ENCODE measurements at places on chromosomes 6 and 20.

DNA sequence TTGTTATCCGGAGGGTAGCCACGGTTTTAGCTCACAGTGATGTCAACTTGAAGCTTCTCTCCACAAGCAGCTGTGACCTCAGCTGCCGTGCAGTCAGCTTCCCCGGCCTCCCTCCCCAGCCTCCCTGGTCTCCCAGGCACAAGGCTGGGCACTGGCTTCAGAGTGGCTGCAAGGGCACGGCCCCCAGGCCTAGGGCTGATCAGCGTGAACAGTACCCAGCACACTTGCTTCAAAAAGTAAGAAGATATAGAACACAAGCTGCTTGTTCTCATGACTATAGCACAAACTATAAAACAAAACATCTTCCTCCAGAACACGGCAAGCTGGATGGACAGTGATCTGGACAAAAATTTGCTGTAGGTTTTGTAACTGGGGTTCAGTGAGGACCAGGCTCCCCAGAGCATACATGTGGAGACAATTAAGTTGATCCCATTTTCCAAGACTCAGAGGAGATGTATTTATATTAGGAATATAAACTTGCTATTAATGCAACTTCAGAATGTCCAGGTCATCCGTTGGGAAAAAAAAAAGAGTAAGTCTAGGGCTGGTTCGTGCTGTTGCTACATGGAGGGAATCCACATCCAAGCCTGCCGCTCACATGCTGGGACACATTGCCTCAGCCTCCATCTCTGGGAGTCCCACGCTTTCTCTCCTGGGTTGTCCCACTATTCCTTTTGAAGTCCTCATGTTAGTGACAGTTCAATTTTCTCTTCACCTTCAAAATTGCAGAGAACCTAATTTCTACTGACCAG is 199.4 kb upstream of the THBS2 start:
- no peak for DNase-seq

DNA sequence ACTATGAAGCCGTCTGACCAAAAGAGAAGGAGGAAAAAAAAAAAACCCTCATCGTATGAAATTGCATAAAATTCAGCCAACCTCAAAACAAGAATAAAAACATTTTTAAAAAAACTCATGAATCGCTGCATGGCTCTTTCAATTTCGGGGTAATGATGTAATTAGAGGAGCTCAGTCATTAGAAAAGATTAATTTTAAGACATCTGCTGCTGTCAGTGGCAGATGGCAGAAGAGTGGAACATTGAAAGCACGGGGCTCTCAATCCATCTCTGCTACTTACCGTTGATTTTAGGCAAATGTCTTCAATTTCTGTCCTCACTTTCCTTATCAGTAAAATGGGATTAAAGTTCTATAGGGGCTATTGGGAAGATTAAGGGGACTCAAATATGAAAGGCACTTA is 79.1 kb downstream of the EYA2 start:
- DNase-seq: no peak

DNA sequence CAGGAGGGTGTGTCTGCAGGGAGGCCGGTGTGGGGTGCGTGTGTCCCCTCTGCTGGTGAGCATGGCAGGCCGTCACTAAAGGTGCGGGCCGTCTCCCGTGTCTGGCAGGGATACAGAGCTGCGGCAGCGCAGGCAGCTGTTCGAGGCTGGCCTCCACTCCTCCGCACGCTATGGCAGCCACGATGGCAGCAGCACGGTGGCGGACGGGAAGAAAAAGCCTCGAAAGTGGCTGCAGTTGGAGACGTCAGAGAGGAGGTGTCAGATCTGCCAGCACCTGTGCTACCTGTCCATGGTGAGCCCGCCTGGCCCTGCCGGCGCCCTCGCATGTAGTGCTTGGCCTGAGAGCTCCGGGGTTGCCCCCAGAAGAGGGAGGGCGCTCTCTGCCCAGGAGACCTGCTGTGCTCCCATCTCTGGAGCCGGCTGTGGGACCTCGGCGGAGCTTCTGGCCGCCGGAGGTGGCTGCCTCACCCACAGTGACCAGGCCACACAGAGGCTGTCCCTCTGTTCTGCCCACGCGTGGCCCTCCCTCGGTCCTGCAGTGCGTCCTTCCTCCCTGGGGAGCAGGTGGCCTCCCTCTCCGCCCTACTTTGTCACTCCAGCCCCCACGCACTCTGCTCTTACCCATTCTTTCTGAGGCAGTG is 149.6 kb downstream of the DTNBP1 start:
- no peak for DNase-seq

DNA sequence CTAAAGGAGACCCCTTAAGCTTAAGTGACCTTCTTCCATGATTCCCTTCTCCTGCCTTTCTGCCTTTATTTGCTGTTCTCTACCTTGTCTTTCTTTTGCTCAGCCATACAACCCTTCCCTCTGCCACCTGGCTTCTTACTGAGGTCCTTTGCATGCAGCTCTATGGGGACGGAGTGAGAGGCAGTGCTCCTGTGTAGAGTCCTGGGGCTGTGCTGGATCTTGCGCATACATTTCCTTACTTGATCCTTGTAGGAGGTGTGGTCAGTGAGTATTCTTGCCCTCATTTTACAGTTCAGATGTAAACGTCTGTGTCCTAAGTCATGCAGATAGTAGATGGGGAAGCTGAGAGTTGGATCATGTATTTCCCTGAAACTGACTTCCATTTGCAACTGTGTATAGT is 5.7 kb downstream of the SASH1 start:
- no peak for DNase-seq

- no peak for DNase-seq
Observed at GRCh38 chr6:95905132-95905531, 110.6 kb upstream of the FUT9 start.

- DNase-seq: no peak
Observed at GRCh38 chr6:17967668-17968518, 19.5 kb downstream of the KIF13A start.

GRCh38 chr6:148037496-148037895 is 305.1 kb upstream of the SASH1 start:
- no peak for DNase-seq

DNA sequence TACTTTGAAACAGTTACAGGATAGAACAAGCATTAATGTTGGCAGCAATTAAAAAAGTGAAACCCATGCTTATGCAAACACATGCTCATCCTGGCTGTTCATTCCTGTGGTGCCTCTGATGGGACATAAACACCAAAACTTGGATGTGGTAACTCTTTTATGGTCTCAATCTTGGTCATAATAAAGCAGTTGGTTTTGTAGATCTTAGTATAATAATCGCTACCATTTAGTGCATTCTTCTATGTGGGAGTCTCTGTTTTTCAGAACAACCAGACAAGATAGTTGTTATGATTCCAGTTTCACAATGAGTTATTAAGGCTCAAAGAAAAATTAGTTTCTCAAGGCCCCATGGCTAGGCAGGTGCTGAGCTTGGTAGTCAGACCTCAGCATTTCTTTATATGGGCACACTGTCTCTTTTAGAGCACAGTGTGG is 184.0 kb downstream of the UTRN start:
- DNase-seq: no peak

DNA sequence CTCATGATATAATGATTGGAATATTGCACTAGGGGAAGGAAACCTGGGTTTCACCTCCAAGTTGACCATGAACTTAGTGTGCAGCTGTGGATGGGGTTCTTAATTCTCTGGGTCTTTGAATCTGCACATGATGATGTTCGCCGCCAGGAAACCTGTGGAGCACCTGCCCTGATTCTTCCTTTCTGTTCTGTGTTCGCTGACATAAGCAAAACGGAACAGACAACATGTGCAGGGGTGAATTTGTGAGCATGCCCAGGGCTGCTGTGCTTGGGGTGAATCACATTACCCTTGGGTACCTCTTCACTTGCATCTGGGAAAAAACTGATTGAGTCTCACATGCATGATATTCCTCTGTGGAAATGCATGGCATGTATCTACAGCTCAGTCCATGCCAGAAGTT is 48.8 kb downstream of the CAP2 start:
- no peak for DNase-seq

- DNase-seq: peak; percentile 20
Observed at GRCh38 chr6:168865-169455, 123.3 kb upstream of the DUSP22 start.

DNA sequence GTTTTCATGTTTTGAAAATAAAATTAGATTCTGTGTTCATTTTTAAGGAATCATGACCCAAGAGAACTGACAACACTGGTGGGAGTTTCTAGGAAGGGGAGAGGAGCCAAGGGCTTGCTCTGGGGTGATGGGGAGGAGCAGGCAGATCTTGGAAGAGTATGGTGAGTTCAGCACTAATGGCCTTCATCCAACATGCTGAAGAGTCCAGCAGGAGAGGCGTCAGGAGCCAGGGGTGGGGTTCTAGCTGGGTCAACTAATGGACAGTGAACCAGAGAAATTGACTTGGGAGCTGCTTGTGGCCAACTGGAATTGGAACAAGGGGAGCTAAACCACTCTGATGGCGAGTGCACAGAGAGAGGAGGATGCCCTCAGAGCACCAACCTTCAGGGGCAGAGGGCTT is 107.1 kb downstream of the MRPL14 start:
- no peak for DNase-seq

- DNase-seq: no peak
Observed at GRCh38 chr6:39401376-39401775, 78.9 kb upstream of the KCNK16 start.

GRCh38 chr20:49323622-49324238 is 45.9 kb upstream of the ZNFX1 start:
- peak; percentile 11 for DNase-seq

- no peak for DNase-seq
Observed at GRCh38 chr6:13513626-13514502, 26.5 kb upstream of the GFOD1 start.

DNA sequence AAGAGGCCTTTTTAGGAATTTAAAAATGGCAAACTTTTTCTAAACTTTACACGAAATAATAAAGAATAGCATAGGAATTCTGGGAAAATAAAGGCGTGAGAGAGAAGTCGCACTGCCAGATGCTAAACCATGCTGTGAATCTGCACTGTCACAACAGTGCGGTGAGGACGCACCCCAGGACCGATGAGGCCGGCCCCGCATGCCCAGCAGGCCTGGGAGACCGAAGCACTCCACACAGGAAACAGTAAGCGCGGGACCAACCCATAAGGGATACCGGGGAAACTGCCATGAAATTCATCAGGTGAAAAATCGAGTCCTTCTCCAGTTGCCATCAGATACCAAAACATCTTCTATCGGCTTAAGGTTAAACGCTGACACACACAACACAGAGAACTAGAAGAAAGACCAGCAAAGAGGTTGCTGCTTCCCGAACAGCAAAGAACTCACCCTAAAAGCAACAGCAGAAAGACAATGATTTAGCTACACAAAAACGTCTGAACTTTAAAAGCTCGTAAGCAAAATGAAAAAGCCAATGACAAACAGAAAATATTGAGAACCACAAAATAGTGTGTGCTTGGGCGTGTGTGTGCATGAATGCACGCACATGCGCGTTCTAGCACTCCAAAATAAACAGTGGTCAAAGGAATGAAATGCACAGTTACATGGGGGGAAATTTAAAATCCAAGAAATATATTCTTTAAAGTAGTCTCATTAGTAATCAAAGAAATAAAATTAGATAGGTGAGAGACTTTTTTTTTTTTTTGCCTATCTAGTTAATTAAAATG is 15.4 kb downstream of the RAMACL start:
- DNase-seq: peak; percentile 53

GRCh38 chr20:3514012-3514642 is 43.3 kb downstream of the ATRN start:
- no peak for DNase-seq

DNA sequence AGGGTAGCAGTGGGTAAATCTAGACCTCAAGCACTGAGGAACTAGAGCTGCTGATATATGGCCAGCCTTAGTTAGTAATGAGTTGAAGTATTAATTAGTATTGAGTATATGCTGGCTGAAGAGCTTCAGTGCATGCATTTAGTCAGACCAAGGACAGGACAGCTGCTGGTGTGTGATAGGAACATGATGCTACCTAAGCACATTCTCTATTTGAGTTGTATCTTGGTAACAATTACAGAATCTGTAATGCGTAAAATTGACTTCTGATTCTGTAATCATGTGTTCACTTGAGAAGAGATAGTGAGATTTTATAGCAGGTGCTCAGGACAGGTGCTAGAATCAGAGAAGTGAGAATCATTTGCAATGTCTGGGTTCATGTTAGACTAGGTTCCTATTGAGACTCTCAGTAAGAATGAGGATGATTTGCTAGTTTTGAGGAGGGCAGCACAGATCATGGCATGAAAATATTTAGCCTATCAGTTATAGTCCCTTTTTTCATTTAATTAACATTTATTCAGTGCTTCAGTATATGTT is 369.4 kb upstream of the HS3ST5 start:
- no peak for DNase-seq

GRCh38 chr20:38148328-38149102 is 16.6 kb downstream of the TGM2 start:
- DNase-seq: no peak

- no peak for DNase-seq
Observed at GRCh38 chr20:41798930-41799502, 180.8 kb upstream of the CHD6 start.

GRCh38 chr20:23000232-23000947 is 34.7 kb upstream of the SSTR4 start:
- no peak for DNase-seq

DNA sequence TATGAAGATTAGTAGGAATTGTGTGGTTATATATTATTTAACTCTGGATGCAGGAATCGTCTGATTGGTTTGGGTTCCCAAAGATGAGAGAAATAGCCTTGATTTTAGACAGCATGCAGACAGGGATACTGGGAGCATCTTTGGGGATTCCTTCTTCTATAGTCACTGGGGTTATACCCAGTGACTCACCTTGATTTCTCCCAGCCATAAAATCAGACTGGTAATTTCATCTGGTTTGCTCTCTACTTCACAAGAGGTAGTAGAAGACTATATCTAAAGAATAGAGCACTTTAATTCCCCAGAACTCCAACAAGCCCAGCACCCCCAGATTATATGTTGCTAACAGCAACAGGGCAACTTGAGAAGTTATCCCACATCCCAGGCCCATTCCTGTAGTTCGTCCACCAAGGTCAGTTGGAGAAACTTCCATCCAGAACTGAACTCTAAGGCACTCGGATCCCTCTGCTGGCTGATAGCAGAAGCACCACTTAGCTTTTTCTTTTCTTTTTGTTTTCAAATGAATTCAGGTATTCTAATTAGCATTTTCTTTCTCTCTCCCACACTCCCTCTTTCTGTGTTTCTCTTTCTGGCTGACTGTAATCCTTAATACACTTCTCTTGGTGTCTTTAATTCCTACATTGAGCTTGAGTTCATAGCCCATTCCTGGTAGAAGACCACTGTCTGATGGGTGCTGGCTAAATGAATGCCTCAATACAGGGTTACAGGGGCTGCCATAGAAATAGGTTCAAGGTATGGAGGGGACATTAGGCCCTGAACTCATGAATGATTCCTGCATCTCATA is 20.4 kb upstream of the EFHC1 start:
- peak; percentile 21 for DNase-seq

Measured in SHP77 (cell line).